ENCODE measurements at places on chromosomes 6 and 20. TPM values are rescaled to one million over a fixed set of nuclear protein-coding genes. Genes with fewer than 3 reads are reported as not detected.

GRCh38 chr20:62146019-62146755, 2.6 kb downstream of the SS18L1 start:
- DNase-seq, result no peak

DNA sequence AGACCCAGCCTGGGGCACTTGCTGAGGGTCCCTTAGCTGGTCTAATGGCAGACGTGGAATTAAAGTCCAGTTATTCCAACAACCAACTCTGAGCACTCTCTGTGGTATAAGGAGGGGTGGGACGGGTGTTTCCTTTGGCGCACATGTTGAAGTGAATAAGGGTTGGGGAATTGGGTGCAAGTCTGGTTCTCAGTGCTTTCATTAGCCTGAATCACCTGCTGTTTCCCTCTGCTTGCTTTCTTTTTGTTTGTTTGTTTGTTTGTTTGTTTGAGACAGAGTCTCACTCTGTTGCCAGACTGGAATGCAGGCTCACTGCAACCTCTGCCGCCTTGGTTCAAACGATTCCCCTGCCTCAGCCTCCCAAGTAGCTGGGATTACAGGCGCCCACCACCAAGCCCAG, 110.1 kb downstream of the TNFAIP3 start:
- DNase-seq, result no peak

- DNase-seq, result no peak
Observed at GRCh38 chr6:150813993-150814359, 51.5 kb upstream of the MTHFD1L start.

- DNase-seq, result no peak
Observed at GRCh38 chr20:16684416-16684815, 45.4 kb upstream of the SNRPB2 start.

Gene SLC22A7
- total RNA-seq, result not detected

- no peak for DNase-seq
Observed at GRCh38 chr20:25992146-25992545, 295.5 kb upstream of the ZNF337 start.

Measured in activated CD8-positive, alpha-beta T cell treated with anti-CD3 and anti-CD28 coated beads, Interleukin-2, amount 10 ng/mL, durations not matched to agents 7 days and 5 days (primary cell).